HepG2 (cell line): ENCODE measurements at places on chromosomes 4 and X. TPM values are rescaled to one million over a fixed set of nuclear protein-coding genes. Genes with fewer than 3 reads are reported as not detected.
A peak's percentile ranks its signal among the peaks of the same experiment; 100 is the strongest.

BEX5 gene
- polyA plus RNA-seq = not detected in 2 replicates

GRCh38 chrX:47587906-47588735 lies 5.9 kb downstream of the TIMP1 start:
- no peak for DNase-seq

DNA sequence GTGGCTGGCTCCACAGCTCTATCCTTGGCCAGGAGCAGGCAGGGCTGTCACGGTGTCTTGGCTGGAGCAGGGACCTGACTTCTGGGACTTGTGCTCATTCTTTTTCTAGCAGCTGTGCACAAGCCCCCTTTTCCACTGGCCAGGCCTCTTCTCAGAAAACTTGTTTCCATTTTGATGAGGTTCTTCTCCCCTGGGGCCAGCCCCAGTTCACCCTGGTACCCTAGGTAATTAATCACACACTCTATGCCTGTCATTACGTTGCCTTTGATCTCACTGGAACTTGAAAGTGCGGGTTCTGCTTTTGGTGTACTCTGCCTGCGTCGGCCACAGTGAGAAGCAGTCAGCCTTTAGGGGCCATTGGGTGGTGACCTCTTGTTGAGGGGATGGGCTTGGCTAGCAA lies 26.6 kb downstream of the DRD5 start:
- DNase-seq = no peak

DNA sequence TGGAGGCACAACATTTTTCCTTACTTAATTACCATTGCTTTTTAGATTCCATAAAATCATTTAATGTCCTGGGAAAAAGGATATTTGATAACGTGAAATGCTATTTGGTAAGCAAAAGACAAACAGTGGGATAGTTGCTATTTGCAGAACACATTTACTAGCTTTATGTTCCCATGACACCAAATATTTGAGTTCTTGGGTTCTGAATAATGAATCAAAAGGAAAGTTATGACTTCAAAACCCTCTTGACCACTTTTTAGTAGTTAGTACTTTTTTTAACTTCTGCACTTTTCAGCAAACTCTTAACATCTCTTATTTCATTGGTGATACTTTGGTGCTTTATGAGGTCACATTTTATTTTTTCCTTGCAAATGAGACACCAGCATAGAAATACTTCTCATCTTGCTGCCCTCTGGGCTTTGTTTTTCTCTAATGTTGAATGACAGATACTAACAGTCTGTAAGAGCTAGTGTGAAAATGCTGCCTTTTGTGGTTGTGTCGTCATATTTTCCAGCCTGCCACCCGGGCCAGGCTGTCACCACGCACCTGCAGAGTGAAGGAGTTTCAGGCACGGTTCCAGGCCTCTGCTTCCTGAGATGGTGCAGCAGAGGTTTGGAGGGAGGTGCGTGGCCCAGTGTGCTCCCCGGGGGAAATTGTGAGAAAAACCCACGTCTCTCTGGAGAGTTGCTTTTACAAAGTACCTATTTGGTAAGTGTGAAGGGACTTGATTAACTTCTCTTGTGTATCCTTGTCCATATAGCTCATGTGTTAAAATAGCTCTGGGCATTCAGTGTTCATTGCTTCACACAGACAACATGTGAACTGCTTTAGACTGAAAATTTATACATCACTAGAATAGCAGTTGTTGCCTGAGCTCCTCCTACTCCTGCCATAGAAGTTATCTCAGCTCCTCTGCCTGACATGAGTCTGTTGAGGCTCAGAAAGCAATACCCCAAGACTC lies 34.7 kb downstream of the MSL3 start:
- DNase-seq = no peak

GRCh38 chrX:47168495-47169073 lies 23.6 kb downstream of the RBM10 start:
- DNase-seq = no peak

GRCh38 chr4:71553605-71554004 lies 214.8 kb downstream of the SLC4A4 start:
- DNase-seq = no peak

DNA sequence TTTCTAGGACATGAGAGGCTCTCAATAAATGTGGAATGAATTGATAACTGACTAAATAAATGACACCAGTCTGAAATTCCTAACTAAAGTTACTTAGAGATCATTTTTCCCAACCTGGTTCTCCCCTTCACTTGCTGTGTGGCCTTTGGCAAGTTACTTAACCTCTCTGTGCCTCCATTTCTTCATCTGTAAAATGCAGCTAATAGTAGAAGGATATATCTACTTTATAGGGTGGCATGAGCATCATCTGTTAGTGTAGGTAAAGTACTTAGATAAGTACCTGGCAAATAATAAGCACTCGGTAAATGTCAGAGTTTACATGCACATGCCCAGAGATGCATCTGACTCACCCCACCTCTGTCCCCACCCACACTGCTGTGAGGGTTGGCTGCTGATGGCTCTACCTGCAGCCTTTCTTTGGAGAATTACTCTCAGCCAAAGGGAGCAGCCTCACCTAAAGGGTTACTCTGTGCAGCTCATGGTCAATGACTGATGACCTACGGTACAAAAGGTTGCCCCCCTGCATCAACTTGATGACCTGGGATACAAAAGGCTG lies 139.3 kb downstream of the CHIC2 start:
- no peak for DNase-seq

LINC00632 gene
- 0.10 and 0.13 TPM in 2 replicates for polyA plus RNA-seq

USP17L17 gene
- polyA plus RNA-seq = not detected in 2 replicates

- no peak for DNase-seq
These were observed 199.7 kb downstream of the SLC4A4 start for GRCh38 chr4:71538528-71538927.

GRCh38 chrX:71052721-71053120 lies 15.4 kb downstream of the SNX12 start:
- no peak for DNase-seq

- DNase-seq = no peak
These were observed 8.8 kb downstream of the HTT-AS start for GRCh38 chr4:3065551-3065950.

DDX53 gene
- polyA plus RNA-seq = not detected in 2 replicates

MTM1 gene
- polyA plus RNA-seq = 8.7 and 12.0 TPM in 2 replicates

DNA sequence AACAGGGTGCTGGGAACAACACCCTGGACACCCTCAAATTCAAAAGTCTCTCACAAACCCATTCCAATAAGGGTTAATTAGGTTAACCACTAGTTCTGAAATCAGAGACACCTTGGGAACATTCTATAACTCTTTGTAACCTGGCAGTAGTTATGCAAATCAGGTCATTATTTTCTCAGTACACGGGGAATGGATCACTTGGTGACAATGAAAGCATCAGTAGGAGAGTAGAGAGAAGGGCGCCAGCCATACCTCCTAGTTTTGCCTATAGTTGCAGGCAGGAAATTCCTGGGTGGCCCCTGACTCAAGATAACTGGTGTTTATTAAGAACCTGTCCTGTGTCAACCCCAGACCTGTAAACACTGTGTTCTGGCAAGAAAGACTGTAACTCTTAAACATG lies 2.5 kb downstream of the CCDC110 start:
- no peak for DNase-seq

DNA sequence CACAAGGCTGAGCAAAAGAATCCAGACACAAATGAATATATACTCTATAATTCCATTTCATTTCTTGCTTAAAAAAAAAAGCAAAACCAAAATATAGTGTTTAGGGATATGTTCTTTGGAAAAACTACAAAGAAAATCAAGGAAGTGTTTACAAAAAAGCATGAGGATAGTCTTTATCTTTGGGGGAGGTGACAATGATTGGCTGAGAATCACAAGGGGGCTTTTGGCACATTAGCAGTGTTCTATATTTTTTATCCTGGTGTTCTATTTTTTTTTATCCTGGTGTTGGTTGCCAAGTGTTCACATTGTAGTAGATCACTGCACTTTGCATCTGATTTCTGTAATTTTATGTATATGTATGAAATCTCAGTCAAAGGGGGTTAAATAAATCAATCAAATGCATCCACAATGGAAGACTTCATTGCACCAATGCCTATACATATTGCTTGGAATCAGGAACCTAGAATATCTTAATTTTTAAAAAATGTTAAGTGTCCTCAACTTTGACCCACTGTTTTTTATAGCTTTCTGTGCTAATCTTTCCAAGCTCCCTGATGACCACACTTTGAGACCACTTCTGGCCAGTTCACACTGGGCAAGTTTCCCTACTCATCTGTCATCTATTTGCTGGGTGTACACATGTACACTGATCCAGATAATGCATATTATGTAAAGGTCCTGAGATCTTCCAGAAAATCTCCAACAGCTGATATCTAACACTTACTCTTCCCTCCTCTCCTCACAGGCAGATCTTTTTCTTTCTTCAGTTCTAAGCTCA lies 3.7 kb downstream of the TBC1D9 start:
- DNase-seq = no peak

DNA sequence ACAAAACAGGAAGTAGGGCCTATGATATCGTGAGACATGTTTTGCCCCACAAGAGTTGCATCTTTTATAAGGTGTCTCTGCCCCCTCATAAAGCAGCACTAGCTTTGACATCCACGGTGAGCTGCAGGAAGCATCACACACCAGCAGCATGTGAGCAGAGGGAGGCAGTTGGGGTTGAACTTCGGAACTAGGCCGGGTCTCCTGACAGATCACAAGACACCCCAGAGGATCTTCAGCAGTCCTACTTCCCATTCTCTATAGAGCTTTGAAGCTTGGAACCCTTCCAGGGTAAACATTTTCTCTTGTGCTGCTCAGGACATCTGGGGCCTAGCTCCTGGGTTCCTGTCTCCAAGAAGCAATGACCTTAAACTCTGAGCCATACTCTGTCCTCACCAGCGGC lies 27.5 kb downstream of the YY2 start:
- DNase-seq = peak; percentile 0

DNA sequence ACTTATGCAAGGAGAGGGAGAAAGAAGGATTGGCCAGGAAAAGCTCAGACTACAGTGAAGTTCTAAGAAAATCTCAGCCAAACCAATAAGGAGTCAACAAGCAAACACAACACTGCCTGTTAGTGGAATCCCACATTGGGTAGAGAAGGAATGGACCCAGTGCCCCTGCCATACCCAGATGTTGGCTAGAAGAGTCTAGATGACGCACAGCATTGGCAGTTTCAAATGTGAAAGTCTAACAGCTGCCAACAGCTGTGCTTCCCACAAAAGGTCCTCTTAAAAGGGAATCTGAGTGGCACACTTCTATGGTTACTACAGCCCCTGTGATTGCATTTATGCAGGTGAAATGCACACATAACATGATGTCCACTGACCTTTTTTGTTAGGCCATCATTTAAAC lies 37.2 kb upstream of the CPEB2 start:
- DNase-seq = no peak

BEND4 gene
- polyA plus RNA-seq = not detected in 2 replicates

- no peak for DNase-seq
These were observed 31.4 kb downstream of the VSIG4 start for GRCh38 chrX:66008328-66008970.

GRCh38 chrX:68684291-68684918 lies 36.9 kb downstream of the STARD8 start:
- DNase-seq = no peak

GLRA2 gene
- not detected in 2 replicates for polyA plus RNA-seq

PABPC1L2A gene
- polyA plus RNA-seq = not detected in 2 replicates

IL2RG gene
- 0.98 and 1.1 TPM in 2 replicates for polyA plus RNA-seq

DNA sequence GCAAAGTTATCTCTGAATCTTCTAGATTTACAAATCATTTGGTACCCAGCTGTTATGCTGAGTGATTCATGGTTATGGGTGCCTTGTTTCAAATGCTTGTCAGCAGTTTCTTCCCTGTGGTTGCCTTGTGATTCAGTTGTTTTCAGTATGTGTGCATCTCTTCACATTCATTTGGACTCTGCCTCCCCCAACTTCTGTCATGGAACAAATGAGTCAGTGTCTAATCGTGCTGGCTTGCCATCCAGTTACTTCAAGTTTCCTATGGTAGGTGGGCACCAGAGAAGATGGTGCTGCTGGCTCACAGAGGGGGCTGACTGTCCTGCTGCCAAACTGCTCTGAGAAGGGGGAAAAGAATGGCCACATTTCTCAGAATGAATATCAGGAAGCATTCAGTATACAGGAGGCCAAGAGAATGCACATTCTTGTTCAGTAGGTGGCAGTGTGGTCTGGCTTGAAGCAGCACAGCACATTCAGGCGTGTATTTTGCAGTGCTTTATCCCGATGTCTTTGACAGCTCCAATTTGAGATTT lies 260.9 kb downstream of the GLUD2 start:
- DNase-seq = peak; percentile 6

DNA sequence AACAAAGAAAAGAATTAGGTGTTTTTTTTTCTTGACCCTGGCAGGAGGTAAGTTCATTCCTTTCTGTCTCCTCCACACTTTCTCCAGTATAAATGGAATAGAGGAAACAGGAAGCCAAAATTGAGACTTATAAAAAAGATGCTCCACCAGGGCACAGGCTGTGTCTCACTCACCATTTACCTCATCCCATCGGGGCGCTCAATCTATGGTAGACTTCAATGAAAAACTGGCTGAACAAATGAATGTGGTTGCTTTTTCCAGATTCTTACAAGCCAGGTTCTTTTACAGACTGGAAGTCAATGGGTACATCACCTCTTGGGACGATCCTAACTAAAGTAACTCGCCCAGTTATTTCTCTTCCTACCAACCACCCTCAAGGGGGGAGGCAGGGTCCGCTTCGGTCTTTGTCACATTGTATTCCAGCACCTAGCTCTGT lies 685 bp downstream of the COMMD8 start:
- DNase-seq = no peak

DNA sequence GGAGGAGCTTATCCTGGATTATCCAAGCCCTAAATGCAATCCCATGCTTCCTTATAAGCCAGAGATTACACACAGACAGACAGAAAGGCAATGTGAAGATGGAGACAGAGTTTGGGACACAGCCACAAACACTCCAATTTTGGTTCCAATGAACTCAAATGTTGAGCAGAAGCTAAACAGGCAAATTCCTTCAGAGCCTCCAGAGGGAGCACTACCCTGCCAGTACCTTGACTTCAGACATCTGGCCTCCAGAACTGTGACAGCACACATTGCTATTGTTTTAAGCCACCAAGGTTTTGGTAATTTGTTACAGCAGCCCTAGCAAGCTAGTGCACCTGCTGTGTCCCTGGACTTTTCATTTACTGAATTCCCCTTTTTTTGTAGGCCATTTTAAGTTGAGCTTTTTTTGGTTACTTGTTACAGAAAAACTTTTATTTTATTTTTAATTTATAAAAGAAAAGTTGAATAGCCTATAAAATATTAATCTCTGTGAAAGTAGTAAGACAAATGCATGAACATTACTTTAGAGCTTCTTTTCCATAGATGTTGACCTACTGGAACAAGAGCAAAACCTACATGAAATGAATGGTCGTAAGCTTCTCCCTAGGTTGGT lies 33.4 kb upstream of the SRD5A3 start:
- DNase-seq = peak; percentile 33

- no peak for DNase-seq
These were observed 4.1 kb upstream of the WFS1 start for GRCh38 chr4:6265546-6265945.

DNA sequence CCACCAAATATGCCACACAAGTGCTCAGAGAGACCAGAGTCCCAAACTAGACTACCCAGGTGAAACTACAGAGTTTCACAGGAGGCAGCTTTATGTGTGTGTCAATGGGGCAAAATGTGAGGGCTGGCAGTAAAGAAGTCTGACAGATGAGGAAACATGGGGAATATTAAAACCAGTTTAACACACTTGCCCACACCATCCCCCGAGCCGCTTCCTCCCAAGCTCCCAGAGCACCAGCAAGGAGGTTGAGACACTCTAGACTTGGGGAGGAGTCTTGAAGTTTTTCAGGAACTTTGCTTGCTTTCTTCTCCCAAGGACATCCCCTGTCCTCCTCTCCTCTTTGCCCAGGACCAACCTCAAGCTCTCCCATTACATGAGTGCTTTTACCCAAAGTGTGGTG lies 94.7 kb upstream of the SPRY1 start:
- no peak for DNase-seq

CCDC110 gene
- polyA plus RNA-seq = not detected in 2 replicates

PGAM4 gene
- 0.10 and 0.24 TPM in 2 replicates for polyA plus RNA-seq
